ENCODE measurements at places on chromosomes 3 and 15.
A peak's percentile ranks its signal among the peaks of the same experiment; 100 is the strongest.

GRCh38 chr3:38551026-38551832 is 55.1 kb downstream of the EXOG start:
- DNase-seq: no peak

DNA sequence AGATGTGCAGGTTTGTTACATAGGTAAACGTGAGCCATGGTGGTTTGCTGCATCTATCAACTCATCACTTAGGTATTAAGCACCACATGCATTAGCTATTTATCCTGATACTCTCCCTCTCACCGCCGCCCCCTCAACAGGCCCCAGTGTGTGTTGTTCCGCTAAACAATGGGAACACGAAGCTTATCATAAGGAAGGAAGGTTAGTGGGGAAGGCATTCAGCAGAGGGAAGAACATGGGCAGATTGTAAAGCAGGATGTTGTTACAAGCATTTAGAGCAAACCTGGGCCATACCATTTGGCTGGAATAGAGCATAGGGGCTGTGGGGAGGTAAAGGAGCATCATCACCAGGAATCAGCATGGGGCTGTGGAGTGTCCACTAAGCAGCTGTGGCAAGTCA is 111.8 kb downstream of the SSR3 start:
- DNase-seq: no peak

DNA sequence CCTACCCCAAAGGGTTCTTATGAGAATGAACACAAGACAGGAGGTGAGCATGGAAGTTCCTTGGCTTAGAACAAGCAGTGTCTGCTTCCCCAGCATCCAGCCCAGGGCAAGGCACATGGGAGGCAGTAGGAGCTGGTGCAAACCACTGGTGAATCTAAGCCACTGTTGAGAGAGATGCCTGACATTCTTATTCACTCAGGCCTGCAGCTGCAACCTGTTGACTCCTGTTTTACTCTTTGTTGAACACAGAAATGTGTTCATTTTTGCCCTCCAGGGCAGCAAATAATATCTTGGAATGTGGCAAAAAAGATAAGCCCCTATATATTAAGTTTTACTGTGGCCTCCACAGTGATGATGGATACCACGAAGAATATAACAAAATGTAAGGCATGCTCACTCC is 8.9 kb upstream of the PAK6 start:
- no peak for DNase-seq

GRCh38 chr15:41133454-41133853 is 17.4 kb upstream of the INO80 start:
- no peak for DNase-seq

- DNase-seq: no peak
These were observed 522.3 kb upstream of the CFAP20DC start for GRCh38 chr3:59572106-59572505.

- no peak for DNase-seq
These were observed 292.0 kb upstream of the CCDC54 start for GRCh38 chr3:107085261-107085660.

GRCh38 chr3:39814007-39814406 is 4.6 kb downstream of the MYRIP start:
- no peak for DNase-seq

- no peak for DNase-seq
These were observed 46.9 kb upstream of the ITGA11 start for GRCh38 chr15:68478853-68479252.

DNA sequence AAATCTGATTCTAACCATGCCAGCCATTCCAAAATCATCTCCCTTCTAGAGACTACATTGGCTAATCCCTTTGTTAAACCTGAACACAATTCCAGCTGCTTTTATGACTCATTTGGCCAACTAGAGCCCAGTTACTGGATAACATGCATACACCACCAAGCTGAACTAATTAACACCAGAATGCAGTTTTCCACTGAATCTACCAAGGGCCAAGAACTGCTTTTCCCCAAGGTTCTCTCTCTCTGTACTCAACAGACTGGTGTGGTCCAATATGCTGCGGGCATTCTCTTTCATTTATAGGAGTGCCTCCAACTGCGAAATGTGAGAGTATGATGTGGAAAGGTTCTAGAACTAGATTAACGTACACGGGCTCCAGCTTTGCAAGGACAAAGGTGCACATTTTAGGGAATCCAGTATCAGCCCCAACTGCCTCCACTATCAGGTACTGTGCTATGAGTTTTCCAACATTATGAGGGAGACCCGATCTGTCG is 1.5 kb downstream of the CHSY1 start:
- no peak for DNase-seq

- DNase-seq: no peak
These were observed 212.3 kb downstream of the FGF12 start for GRCh38 chr3:192514754-192515663.

DNA sequence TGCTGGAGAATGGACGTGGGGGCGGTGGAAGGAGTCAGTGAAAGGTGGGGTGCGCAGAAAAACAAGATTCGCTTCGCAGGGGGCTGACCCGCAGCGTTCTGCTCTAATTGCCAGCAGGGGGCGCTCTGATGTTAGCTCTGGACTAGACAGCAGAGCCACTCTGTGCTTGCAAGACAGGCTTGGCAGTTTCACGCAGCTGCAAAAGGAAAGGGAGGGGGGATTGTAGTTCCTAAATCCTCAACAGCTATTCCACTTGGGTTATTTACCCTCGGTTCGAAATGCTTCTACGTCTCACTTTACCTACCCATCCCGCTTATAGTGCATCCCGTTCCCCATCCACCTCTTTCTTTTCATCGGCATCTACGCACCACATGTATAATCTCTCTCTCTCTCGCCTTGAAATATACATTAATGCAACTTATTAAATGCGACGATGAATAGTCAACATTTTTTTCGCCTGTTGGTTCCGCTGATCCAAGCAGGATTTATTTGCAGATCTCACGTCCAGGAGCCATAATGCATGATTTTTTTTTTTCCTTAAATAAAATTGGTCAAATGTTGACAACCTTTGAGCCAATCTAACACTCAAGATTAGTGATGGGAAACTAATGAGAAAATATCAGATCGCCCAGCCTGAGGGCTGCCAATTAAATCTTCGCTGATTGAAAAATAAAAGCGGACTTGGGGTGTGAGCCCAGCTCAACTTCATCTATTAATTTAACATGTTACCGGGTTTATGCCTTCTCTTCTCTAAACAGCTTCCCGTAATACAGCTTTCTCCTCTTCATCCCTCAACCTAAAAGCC is 216.4 kb downstream of the MEIS2 start:
- peak; percentile 56 for DNase-seq

- no peak for DNase-seq
These were observed 1031.7 kb downstream of the MCTP2 start for GRCh38 chr15:95262866-95263564.

- no peak for DNase-seq
These were observed 6.9 kb downstream of the C3orf62 start for GRCh38 chr3:49270156-49270500.

DNA sequence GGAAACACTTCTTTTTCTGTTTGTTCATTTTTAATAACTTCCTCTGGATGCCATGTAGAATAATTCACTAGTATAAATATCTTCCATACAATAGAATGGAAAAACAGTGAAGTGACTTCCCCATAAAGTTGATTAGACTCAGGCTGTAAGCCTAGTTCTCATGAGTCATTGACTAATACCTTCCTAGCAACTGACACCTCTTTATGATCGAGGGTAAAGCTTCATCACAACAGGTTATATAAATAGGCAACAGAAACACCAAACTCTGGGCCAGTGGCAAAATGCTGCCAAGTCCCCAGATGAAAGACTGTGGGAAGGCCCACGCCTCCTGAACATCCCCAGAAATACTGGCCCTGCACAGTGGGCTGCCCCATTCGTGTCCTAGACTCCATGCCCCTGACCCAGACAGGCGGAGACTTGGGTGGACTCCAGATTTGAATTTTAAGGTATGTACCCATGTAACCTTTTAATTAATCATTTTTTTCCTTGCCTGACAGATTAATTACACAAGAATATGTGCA is 71.3 kb upstream of the TBC1D23 start:
- DNase-seq: no peak

GRCh38 chr15:87038404-87038803 is 958.7 kb downstream of the AGBL1 start:
- no peak for DNase-seq

GRCh38 chr3:115898656-115899410 is 275.5 kb downstream of the GAP43 start:
- DNase-seq: no peak

- peak; percentile 1 for DNase-seq
These were observed 387.9 kb downstream of the GABRG3 start for GRCh38 chr15:27358751-27359434.

- DNase-seq: no peak
These were observed 12.0 kb downstream of the BSN start for GRCh38 chr3:49566312-49566711.

DNA sequence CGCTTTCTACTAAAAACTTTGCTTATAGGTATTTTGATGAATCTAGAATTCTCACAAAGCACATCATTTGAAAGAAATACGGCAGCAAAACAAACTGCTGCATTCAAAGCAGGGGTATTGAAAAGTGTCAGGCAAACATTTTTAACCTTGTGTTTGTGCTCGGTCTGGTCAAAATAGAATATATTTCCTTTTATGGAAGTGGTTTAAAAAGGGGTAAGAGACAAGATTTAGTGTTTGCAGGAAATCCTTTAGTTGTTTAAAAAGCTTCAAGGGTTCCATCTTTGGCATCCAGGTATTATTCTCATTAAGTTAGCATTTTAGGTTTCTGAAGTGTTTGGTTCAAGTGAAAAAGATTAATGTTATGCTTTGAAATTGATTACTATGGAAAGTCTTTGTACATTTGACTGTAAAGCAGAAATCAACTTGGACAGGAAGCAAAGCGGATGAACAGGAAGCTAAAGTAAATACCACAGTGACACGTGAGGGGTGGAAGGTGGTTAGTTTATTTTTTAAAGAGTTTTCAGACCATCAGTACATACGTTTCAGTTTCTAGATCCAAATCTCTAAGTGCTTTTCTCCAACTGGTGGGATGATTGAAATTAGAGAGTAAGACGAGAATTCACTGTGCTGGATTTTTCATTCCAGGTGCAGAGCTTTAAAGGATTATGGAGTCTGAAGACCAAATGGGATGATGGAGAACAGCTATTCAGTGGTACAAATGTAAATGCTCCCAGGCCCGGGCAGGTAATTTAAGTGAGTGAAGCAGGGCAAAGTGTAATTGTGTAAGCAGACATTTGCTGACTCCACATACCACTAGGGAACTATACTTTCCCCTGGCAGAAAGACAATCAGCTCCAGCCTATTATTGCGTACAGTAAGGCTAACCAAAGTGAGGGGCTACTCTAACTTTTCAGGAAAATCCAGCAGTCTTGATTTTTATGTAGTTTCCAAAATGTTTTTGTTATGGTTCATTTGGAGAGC is 341.8 kb upstream of the TBL1XR1 start:
- DNase-seq: no peak

GRCh38 chr15:63986751-63987341 is 59.4 kb downstream of the DAPK2 start:
- DNase-seq: no peak

DNA sequence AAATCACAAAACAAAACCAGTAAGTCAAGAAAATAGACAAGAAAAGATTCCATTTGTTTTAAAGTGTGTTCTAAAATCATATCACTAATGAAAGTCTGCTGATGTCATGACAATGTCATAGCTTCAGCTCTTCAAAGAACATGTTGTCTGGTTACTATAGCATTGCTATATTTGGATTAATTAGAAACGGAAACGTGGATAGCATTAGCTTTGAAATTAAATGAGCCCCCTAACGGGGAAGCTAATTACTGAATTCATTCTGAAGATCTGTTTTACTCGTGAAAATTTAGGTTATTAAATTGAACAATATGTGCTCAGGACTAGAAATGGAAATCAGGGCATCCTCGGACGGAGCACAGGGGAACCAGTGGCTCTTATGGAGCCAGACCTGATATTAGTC is 316.7 kb upstream of the AGTR1 start:
- DNase-seq: no peak

GRCh38 chr3:155308831-155309230 is 15.3 kb upstream of the STRIT1 start:
- DNase-seq: no peak

DNA sequence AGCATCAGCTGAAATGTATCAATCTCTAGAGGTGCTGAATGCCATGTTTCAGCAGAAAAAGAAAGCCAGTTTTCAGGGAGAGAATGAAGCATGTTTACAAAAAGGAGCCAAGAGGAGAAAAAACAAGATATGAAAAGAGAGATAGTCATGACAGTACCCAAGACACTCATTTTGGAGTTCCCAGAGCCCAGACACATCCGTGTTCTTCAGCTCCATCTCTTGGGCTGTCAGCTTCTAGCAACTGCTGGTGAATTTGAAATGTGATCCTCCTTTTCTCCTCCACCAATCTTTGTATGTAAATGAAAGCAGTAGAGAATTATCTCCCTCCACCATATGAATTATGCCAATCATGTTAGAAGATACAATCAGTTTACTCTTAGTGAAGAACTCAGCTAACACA is 93.0 kb upstream of the SLC25A36 start:
- DNase-seq: no peak

GRCh38 chr15:70556151-70556741 is 207.1 kb downstream of the UACA start:
- no peak for DNase-seq

GRCh38 chr15:73631915-73632669 is 1.1 kb downstream of the NPTN start:
- no peak for DNase-seq

- DNase-seq: no peak
These were observed 42.2 kb upstream of the TOPBP1 start for GRCh38 chr3:133703915-133704314.

GRCh38 chr3:177287231-177287630 is 89.9 kb upstream of the TBL1XR1 start:
- DNase-seq: no peak

DNA sequence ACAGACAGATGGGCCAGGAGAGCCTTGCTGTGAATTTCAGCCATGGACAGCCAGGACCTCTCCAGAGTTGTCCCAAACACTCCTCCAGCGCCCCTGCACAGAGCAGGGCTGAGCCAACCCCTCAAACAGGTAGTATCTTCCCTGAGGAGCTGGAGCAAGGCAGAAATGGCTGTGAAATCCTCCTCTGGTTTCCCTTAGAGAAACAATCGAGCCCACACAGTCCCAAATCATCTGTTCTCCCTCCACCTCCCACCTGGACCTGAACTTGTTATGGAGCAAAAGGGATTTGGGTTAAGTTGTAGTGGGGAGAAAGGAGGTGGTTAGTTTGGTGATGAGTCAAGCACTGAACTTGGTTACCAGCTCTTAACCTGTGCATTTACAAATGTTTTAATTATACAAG is 205.7 kb upstream of the BHLHE40 start:
- DNase-seq: no peak

GRCh38 chr15:59657635-59658125 is 365 bp upstream of the GTF2A2 start:
- DNase-seq: no peak

DNA sequence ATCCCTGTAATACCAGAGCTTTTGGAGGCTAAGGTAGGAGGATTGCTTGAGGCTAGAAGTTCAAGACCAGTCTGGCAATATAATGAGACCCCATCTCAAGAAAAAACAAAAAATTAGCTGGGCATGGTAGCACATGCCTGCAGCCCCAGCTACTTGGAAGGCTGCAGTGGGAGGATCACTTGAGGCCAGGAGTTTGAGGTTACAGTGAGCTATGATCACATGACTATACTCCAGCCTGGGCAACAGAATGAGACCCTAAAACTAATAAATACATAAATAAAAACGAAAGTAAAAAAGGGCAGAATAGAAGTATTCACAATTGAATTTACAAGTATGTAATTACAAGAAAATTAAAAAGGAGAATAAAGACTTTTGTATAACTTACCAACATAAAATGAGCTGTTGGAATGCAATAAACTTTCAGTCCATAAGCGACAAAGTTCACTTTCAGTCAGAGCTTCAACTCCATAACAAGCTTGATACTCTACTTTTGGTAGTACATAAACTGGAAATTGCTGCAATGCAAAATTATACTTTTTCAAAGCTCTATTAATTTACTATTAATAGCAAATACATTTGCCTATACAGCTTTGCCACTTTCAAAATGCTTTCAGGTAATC is 36.8 kb downstream of the ICE2 start:
- DNase-seq: no peak
